ENCODE measurements at places on chromosomes 12 and 14.

DNA sequence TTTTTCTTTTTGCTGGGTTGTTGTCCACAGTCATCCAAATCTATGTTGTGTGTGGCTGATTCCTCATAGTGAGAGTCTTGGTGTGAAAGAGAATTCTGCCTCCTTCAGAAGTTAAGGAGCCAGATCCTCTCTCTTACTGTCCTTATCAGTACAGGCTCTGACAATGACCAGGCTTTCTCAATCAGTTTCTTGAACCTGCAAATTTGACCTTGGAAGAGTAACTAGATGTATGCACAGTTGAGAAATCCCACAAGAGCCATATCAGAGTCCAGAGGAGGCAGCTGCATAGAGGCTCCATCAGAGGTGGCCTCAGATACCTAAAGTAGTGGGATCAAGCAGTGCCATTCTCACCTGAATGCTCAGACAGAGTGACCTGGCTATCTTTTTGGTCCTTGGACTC is 5.5 kb upstream of the GALC start:
- no peak for DNase-seq

DNA sequence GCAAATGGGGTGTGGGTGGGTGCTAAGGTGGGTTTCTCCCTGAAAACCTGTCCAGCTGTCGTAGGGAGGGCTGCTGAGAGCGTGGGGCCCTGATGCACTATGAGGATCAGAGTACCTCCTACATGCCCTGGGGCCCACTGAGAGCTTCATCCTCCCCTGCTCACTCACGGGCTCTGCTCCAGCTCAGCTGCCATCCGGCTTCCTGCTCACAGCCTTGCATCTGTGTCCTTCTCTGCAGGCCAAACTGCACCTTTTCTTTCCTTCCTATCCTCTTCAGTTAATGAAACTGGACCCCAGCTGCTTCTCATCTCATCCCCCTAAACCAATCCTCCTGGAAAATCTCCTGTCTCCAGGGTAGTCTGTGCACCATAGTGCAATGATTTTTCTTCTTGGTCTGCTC is 22.2 kb upstream of the GPRC5D start:
- no peak for DNase-seq

DNA sequence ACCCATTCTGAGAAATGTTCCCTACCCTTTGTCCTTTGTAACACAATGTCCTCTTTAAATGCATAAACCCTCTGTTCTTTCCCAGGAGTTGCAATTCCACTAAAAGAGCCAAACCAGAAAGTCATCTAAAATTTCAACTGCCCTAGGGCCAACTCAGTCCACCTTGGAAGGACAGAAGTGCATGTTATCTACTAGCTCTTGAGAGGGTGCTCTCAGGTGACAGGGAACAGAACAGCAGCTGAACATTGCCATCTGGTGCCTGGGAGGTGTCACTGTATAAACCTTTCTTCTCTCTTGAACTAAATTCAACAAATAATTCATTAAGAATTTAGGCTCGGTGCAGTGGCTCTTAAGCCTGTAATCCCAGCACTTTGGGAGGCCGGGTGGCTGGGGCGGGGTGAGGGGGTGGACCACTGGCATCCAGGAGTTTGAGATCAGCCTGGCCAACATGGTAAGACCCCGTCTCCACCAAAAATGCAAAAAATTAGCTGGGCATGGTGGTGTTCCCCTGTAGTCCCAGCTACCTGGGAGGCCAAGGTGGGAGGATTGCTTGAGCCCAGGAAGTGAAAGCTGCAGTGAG is 10.3 kb upstream of the FERMT2 start:
- no peak for DNase-seq

DNA sequence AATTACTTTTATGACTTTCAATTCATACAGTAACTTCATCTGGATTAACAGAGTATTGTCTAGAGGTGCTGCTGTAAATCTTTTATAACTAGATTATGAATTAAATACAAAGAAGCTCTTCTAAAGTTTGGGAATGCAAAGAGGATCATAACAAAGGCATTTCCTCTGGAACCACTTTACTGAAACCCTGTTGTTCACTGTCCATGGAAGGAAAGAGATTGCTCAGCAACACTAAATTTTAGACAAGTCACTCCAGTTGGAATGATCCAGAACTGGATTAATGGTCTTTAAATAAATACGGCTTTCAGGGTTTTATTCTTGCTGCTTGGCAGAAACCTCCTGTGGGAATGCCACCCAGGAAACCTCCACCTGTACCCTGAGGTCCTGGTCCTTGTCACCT is 250.6 kb downstream of the KSR2 start:
- no peak for DNase-seq

- DNase-seq = no peak
Measured at GRCh38 chr12:114835031-114835430, 151.1 kb upstream of the TBX3 start.

- DNase-seq = no peak
Measured at GRCh38 chr14:38775986-38776385, 327.0 kb downstream of the SEC23A start.

- no peak for DNase-seq
Measured at GRCh38 chr12:76026643-76027063, 4.9 kb downstream of the PHLDA1 start.

GRCh38 chr12:132429946-132430643 is 59.9 kb upstream of the FBRSL1 start:
- no peak for DNase-seq

DNA sequence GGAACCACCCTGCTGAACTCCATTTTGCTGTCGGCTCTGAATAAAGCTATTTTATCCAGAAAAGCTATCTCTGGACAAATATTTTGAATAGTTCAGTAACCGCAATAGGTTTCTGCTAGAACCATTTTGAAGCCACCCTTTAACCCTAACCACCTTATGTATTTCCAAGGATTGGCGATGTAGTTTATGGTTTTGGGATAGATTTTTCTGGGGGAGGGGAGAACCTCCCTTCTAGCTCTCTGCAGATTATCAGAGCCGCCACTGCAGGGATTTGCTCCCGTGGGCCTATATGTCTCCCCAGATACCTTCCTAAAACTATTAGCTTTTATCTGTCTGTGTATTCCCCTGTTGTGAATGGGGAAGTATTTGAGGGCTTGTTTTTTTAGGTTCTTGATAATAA is 1.8 kb upstream of the TUBA1B start:
- no peak for DNase-seq

DNA sequence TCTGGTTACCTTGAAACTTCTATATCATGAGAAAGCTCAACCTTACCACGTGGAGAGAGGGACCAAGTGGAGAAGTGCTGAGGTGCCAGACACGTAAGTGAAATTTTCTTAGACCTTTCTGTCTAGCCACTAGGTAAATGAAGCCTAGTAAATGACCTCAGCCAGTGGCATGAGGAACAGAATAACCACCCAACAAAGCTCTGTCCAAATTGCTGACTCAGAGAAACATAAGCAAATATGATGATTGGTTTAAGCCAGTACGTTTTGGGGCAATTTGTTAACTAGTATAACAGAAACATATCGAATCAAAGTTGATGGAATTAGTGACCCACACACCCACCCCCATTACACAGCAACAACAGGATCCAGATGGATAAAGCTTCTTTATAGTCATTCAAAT is 75.2 kb upstream of the MAX start:
- DNase-seq = no peak

DNA sequence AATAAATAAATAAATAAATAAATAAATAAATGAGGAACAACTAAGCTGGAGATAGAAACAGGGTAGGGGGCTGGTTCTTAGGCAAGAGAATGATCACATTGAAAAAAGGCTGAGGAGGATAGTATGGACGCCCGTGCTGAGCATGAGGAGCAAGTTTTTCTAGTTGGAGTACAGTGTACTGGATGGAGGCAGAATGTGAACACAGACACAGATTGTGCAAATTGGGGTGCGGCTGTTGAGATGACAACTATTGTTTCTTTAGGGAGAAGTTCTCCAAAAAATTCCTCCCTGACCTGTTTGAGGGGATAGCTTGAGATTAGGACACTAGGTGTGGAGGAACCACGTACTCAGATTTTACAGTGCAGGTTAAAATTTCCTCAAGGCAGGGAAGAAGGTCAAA is 979 bp upstream of the BIN2 start:
- DNase-seq = no peak

GRCh38 chr14:24271134-24271833 is at the start of gene RABGGTA:
Gene RABGGTA, minus strand, starts transcription at chr14:24271597. Its CDS starts 482 bp downstream, at chr14:24271115.
- peak; percentile 55 for DNase-seq

- no peak for DNase-seq
Measured at GRCh38 chr14:101502761-101503392, 58.4 kb upstream of the DIO3 start.

- DNase-seq = no peak
Measured at GRCh38 chr12:109304485-109304884, 4.6 kb downstream of the FOXN4 start.

GRCh38 chr12:131372706-131373195 is 338.1 kb upstream of the SFSWAP start:
- DNase-seq = no peak

- no peak for DNase-seq
Measured at GRCh38 chr12:14779834-14780233, 23.4 kb downstream of the WBP11 start.

DNA sequence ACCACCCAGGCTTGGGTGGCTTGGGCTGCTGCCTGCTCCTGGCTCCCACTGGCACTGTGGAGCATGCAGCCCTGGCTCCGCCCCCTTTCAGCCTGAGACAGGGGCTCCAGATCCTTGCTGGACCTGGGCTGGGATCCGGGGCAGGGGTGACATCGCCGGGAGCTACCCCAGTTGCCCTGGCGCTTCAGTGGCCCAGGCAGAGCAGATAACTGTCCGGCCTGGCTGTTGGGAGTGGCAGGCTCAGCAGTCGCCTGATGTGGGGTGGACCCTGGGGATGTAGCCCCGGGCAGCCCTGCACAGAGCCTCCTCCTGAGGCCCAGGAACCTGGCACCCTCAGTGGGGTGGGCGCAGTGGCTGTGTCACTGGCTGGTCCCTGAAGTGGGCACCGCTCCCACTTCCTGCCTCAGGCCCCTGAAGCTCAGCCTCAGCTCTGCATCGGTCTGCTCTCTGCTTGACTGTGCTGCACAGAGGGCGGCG is 57.9 kb downstream of the FUT8 start:
- no peak for DNase-seq

GRCh38 chr12:52903855-52904508 is 894 bp downstream of the KRT8 start:
- no peak for DNase-seq

GRCh38 chr12:100234166-100234565 is 32.7 kb downstream of the DEPDC4 start:
- peak; percentile 24 for DNase-seq

DNA sequence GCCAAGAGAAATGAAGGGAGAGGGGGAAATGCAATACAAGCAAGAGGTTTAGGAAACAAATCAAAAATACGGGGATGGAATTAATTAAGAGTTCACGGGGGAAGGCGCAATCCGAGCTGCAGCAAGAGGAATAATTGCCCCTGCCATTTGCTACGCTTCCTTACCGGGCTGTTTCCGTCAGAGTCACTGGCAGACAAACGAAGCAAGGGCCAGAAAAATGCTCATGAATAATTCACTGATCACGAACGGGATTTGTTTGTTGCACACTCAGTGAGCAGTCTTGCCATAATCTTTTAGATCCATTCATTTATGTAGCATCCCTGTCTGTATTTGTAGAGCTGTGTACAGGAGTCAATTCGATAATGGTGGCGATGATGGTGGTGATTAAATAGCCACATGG is 39.0 kb downstream of the PLXNC1 start:
- no peak for DNase-seq

GRCh38 chr12:77343291-77343690 is 277.9 kb upstream of the E2F7 start:
- no peak for DNase-seq

GRCh38 chr14:104284107-104284592 is 145.8 kb downstream of the KIF26A start:
- no peak for DNase-seq

- no peak for DNase-seq
Measured at GRCh38 chr12:79191391-79191790, 326.8 kb downstream of the SYT1 start.

- DNase-seq = no peak
Measured at GRCh38 chr12:79895071-79895470, 39.8 kb downstream of the PPP1R12A start.

GRCh38 chr12:110548678-110549077 is 34.4 kb downstream of the PPTC7 start:
- no peak for DNase-seq

GRCh38 chr12:108751821-108752220 is 20.5 kb upstream of the CORO1C start:
- no peak for DNase-seq

GRCh38 chr14:94398536-94398935 is 10.1 kb upstream of the SERPINA1 start:
- no peak for DNase-seq

GRCh38 chr12:39239490-39240486 is 203.1 kb downstream of the KIF21A start:
- DNase-seq = no peak

- DNase-seq = no peak
Measured at GRCh38 chr14:89652352-89652751, 235.3 kb upstream of the FOXN3 start.

DNA sequence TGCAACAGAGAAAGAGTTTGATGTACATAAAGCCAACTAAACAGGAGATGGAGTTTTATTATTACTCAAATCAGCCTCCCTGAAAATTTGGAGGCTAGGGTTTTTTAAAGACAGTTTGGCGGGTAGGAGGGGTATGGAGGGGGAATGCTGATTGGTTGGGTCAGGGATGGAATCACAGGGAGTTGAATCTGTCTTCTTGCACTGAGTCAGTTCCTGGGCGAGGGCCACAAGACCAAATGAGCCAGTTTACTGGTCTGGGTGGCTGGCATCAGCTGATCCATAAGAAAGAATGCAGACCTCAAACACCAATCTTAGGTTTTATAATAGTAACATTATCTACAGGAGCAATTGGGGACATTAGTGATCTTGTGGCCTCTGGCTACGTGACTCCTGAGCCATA is 64.9 kb downstream of the RIN3 start:
- DNase-seq = no peak
